ENCODE measurements at places on chromosomes 2 and 18.

DNA sequence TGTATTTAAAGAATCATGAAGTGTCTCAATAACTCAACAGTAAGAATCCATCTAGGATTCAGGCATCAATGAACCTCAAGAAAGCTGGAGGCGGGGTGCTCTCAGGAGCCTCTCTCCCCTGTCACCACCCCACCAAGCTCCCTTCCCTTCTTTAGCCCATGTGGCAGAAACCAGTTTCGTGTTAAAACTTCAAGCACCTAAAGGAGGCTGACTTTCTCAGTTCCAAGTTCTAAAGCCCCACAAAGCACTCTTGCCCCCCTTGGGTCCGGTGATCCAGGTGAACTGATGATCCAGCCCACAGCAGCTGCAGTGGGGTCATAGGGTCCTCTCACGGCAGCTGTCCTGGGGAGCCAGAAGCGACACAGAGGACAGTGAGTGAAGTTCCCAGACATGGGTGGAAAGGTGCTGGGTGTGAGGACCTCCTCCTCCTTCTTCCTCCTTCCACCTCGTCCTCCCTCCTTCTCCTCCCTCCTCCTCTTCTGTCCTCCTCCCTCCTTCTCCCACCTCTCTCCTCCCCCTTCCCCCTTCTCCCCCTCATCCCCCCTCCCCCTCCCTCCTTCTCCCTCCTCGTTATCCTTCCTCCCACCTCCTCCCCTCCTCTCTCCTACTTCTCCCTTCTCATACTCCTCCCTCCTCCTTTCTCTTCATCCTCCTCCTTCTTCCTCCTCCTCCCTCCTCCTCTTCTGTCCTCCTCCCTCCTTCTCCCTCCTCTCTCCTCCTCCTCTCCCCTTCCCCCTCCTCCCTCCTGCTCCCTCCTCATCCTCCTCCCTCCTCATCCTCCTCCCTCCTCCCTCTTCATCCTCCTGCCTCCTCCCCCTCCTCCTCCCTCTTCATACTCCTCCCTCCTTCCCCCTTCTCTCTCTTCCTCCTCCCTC, 192.4 kb upstream of the AGAP1 start:
- DNase-seq = no peak

- no peak for DNase-seq
Measured at GRCh38 chr2:219961947-219962498, 334.6 kb downstream of the SLC4A3 start.

DNA sequence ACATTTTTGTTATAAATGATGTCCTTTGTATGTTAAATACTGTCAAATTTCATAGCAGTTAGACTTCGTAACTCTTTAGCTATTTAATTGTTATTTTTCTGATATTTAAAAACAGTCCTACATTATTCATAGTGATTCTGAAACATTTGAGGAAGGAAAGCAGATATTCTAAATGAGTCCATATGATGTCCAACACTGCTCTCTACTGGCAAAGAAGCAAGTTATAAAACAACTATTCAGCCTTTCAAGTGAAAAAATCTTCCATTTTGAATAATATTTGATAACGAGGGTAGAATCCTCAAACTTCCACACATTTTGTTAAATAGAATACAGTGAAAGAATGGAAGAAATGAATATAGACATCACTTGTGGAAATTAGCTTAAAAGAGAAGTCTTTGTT, 220.8 kb downstream of the GULP1 start:
- DNase-seq = peak; percentile 56

DNA sequence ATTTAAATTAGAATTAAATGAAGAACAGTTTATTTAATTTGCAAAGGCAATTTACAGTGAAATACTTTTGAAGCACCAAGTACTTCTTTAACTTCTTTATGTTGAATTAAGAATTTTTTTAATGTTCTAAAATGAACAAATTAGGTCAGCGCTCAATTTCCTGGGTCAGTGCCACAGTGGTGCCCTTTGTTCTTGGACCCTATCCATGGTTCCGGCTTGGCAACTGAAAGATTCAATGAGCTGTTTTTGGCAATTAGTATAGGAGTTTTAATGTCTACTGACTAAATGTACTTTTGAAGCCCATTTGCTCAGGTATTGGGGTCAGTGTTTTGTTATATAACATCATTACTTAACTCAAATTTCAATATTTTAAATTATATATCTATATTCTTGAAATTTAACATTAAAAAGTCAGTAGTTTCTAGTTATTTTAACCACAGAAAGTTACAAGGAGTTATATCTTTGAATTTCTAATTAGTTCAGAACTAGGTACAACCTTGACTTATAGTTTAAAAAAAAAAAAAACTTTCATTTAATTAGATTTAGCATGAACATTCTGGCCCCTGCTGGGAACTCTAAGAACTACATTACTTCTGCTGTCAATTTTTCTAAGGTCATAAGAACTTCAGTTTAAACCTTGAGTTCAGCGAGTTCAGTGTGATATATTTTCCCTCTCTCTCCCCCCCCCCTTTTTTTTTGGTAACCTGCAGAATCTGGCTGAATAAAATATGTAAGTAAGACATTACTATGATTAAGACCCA, 7.6 kb upstream of the MSTN start:
- DNase-seq = peak; percentile 82

GRCh38 chr2:217652761-217653639, 349.8 kb downstream of the TNS1 start:
- DNase-seq = peak; percentile 24

- DNase-seq = no peak
Measured at GRCh38 chr2:134127496-134127895, 126.4 kb upstream of the MGAT5 start.

DNA sequence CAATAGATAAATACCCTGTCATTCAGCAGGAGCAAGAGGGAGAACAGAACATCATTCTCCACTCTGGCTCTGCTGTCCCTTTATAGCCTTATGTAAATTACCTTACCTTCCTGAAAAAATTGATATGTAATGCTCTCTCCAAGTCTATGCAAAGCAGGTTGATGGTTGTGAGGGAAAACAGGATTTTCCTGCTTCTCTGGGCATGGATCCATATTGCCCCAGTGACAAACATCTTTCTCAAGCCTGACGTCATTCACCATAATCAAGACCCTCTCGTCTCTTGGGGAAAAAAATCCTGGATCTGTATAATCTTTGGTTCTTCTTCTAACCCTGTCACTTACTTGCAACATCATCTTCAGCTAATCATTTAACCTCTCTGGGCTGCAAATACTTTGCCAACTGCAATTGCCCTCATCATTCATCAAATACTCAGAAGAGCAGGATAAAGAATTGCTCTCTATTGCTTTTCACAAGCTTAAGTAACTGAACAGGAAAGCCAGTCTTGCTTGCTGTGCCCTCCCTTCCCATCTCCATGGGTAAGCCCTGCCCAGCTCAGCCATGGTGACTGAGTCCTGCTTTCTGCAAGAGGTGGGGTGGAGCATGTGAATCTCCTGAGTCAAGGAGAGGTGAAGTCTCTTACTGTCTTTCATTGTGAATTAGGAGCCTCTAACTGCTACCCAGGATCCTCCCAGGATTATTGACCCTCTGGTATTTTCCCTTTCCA, 123.7 kb upstream of the KLF7 start:
- no peak for DNase-seq

GRCh38 chr2:99888617-99889016, 253.8 kb downstream of the AFF3 start:
- no peak for DNase-seq

- DNase-seq = no peak
Measured at GRCh38 chr2:169676357-169676756, 17.8 kb downstream of the CFAP210 start.

- DNase-seq = no peak
Measured at GRCh38 chr2:109527846-109528705, 85.7 kb downstream of the SEPTIN10 start.

- no peak for DNase-seq
Measured at GRCh38 chr2:201223089-201224073, 37.0 kb upstream of the CASP8 start.

GRCh38 chr18:79164706-79165105, 95.5 kb downstream of the ATP9B start:
- no peak for DNase-seq

GRCh38 chr2:73021371-73022010, 50.0 kb downstream of the SFXN5 start:
- no peak for DNase-seq

DNA sequence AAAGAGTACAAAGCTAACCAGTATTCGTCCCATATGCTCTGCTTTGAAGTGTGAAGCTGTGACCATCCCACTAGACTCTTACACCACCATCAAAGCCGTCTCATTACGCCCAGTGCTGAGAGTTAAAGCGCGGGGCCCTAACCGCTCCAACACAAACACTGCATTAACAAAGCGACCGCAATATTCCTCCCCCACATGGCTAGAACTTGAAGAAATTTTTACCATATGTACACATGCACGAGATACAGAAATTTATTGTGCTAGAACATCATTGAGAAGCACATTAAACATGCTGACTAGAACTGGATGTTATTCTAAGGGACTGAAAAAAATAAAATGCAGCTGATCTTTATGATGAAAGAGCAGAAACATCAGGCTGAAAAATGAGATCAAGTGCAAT, 20.5 kb downstream of the FTCDNL1 start:
- DNase-seq = no peak

GRCh38 chr2:144086965-144087364, 433.0 kb downstream of the ZEB2 start:
- no peak for DNase-seq
